Left colon (tissue), 2 donors: ENCODE measurements at places on chromosomes 11 and 22. TPM values are rescaled to one million over a fixed set of nuclear protein-coding genes. Genes with fewer than 3 reads are reported as not detected.

DNA sequence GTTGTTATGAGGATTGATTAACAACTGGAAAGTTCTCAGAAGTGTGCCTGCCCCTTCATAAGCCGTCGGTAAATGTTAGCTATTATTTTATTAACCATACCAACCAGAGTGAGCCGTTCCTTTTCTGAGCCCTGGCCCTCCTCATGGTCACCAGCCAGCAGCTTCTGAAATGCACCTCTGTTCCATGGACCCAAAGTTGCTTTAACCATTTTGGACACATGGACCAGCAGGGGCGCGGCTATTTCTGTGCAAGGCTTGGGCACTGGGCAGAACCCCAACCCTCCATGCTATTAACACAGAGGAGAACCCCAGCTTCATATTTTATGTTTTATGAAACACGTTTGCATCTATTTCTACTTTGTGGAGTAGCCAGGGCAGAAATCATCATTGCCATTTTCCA, 18.6 kb upstream of the SCGB1A1 start:
- no peak for DNase-seq

DNA sequence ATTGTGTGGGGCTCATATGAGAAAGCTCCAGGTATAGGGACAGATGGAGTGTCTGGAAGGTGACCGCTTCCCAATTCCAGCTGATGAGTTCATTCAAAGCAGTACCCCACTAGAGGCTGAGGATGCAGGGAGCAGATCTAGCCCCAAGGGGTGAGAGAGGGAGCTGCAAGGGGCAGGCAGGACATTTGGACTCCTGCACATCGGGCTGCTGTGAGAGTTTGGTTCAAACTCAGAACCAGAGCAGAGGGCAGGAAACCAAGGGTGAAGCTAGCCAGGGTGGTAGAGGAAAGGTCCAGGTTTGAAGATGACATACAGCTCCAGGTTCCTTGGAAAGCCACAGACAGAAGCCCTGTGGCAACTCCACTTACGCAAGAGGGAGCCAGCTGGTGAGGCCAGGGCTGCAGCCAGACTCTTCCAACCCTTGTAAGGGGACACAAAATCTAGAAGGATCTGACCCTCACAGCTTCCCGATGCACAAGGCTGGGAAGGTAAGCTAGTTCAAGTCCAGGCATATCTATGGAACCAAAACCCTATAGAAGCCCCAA, 1.9 kb downstream of the CSNK2A3 start:
- no peak for DNase-seq

DNA sequence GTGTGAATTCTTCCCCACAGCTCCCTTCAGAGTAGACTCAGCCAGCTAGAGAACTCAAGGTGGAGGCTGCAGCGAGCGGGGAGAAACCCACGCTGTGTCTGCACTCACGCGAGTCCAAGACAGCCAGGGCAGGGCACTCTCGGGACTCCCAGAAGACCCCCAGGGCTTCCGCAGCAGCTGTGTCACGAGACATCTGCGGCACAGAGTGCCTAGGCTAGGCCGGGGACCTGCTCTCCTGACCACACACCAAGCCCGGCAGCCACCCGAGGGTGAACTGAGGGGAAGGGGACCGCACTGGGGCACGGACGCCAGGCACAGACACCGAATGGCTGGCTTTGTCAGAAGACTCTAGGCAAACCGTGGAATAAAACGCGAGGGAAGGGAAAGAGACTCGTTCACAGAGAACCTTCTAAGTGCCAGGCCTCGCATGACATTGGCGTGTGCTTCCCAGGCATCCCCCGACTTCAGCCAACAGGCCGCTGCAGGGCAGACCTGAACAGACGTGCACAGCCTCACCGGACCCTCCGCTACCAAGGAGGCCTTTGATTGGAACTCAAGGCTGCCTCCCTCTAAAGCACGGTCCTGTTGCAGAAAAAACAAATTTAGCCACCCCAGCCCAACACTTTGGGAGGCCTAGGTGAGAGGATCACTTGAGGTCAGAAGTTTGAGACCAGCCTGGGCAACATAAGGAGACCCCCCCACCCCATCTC, 18.2 kb upstream of the MOB2 start:
- no peak for DNase-seq

- DNase-seq, result no peak
Observed at GRCh38 chr11:61882879-61883278, 8.5 kb downstream of the FADS3 start.

DNA sequence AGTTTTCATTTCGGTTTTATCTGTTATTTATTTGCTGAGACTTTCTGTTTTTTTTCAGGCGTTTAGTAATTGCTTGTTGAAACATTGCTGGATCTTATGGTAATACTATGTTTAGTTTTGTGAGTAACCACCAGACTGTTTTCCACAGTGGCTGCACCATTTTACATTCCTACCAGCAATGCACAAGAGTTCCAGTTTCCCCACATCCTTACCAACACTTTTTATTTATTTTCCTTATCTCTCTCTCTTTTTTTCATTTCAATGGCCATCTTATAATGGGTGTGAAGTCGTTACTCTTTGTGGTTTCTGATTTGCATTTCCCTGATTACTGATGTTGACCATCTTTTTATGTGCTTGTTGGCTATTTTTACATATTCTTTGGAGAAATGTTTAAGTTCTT, 23.7 kb downstream of the USP47 start:
- no peak for DNase-seq

- DNase-seq, result no peak
Observed at GRCh38 chr22:41518048-41518347, 26.3 kb downstream of the POLR3H start.

PLAAT5 gene
- total RNA-seq, result 0.21 TPM

GRCh38 chr11:130136107-130136506, 23.5 kb upstream of the ST14 start:
- no peak for DNase-seq

DNA sequence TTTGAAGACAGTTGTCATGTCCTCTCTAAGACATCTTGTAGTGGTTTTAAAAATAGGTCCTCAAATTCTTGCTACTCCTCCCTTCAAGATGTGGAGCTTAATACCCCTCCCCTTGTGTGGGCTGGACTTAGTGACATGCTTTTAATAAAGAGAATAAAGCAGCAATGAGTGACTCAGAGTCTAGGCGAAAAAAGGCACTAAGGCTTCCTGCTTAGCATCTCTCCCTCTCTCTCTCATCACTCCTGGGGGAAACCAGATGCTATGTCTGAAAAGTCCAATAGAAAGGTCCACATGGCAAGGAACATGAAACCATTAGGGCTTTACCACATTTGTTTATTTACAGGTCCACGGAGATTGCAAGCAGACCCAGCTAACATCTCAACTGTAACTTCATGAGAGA, 11.7 kb downstream of the SERGEF start:
- no peak for DNase-seq

OR52A1 gene
- not detected for total RNA-seq

POU2AF3 gene
- total RNA-seq, result 6.6 TPM

LIF gene
- total RNA-seq, result 8.2 TPM

- peak; percentile 16 for DNase-seq
Observed at GRCh38 chr11:2385156-2386151, 8.3 kb downstream of the CD81 start.

PANX2 gene
- 0.14 TPM for total RNA-seq
